T-helper 22 cell (primary cell): ENCODE measurements at places on chromosomes 4 and X.

DNA sequence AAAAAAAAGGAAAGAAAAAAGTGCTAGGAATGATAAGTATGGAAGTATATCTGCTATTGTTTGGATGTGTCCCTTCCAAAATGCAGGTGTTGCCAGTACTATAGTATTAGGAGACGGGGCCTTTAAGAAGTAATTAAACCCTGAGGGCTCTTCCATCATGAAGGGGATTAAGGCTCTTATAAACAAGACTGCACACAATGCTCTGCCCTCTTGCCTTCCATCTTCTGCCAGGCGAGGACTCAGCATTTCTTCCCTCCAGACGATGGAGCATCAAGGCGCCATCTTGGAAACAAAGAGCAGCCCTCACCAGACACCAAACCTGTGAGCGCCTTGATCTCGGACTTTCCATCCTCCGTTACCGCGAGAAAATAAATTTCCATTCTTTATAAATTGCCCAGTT, 120.1 kb upstream of the GPM6A start:
- DNase-seq, result no peak

GRCh38 chr4:128565565-128566186, 243.8 kb upstream of the JADE1 start:
- DNase-seq, result no peak

DNA sequence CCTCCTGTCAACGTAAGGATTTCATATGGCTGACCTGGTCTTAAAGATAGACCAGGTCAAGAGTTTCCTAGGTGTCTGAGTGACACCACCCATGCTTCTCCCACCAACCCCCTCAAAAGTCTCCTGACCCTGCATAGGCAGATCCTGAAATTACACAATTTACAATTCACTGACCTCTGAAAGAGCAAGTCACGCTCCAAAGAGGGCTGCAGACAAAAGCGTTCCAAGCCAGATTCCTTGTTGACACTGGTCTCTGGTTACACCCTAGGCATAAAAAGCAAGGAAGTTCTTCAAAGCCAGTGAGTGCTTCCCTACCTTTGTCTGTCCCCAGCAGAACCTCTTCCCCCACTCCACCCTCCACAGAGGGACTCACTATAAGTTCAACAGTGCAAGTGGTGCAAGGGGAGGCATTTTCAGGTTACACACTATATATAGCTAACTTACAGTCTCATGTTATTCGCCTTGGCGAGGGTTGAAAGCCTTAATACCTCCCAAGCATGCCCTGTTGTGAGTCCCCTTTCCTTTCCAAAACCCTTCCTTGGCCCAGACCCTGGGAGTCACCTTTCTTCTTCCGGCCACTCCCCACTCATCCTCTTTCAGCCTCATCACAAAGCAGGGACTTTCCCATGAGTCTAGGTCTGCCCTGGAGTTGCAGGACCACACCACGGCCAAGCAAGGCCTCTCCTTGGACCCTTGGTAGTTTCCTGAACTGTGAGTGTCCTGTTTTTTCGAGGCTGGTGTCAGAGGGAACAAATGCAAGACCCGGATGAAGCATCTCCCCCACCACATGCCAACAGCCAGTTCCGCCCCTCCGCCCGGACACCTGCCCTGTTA, 58.0 kb upstream of the KLF3 start:
- DNase-seq, result no peak

DNA sequence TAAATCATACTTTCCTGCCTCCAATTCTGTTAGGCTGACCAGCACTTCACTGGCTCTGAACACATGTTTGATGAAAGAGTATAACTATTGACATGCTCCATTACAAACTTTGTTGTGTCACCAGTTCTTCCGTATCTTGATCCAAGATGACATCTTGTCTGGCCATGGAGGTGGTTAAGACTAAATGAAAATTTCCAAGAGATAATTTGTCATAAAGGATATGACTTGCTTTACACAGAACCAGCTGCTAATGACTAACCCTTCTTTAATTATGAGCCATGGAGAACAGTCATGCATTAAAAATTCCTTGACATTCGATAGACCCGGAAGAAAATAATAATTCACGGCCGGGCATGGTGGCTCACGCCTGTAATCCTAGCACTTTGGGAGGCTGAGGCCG, 17.7 kb upstream of the N4BP2 start:
- no peak for DNase-seq

DNA sequence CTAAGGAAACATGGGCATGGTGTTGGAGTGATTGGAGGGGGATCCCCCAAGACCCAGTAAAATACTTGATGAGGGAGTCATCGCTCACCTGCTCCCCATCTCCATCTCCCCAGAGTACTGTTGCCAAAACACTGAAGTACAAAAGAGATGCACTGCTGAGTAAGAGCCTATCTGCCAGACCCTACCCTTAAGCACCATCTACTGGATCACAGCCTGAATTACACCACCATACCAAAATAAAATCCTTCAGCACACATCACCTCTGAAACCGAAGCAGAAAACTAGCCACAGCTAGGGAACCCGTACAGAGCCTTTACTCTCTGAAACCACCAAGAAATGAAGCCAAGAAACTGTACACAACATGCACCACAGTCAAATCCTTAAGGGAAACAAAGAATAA, 466.3 kb upstream of the ACTRT1 start:
- DNase-seq, result no peak

DNA sequence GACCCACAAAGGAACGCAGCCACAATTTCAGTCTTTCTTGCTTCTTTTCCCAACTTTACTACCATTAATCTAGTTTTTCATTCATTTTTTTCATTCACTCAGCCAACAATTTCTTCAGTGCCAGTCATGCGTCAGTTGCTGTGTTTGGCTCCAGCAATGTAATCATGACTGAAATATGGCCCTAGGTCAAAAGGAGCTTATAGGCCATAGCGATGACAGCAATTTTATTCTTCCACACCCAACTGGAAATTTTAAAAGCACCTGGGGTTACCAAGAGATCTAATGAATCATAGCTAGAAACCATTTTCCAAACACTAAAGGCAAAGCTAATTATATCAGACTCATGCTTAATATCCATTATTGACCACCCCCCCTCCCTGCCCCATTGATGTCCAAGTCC, 29.8 kb upstream of the C1QTNF7 start:
- no peak for DNase-seq

DNA sequence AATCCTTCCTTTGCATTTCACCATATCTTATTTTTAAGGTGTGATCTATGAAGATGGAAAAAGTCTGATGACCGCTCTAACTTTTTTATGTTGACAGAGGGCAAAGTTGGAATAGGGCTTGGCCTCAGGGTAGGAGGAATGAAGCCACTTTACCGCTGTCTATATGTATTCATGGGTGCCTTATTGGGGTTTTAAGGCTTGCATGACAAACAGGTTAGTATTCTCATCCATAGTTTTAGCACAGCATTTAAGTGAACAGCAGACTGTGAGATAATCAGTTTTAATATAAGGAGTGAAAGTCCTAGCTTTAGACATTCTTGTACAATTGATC, 81.7 kb upstream of the BMP2K start:
- DNase-seq, result no peak

DNA sequence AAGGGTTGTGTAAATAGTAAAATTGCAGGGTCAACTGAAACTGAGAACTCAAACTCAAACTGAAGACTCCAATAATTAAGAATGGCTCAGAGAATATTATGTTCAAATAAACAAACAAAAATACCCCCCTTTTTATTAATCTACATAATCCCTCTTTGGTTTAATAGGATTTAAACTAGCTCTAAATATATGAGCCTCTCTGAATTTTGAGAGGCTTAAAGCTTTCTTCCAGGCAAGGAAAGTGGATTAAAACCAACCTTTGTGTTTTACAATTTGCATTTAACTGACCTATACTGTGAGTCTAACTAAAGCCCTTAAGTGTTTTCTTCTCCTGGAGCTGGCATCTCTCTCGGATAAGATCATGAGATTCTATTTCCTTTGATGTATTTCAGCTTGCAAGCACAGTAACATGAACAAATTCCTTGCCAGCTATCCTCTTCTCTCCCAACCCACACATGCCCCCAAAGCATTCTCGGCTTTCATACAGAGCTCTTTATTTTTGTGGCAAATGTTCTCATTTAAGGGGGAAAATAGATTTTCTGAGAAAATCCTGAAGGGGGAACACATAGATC, 1310.8 kb upstream of the AGA start:
- DNase-seq, result no peak

DNA sequence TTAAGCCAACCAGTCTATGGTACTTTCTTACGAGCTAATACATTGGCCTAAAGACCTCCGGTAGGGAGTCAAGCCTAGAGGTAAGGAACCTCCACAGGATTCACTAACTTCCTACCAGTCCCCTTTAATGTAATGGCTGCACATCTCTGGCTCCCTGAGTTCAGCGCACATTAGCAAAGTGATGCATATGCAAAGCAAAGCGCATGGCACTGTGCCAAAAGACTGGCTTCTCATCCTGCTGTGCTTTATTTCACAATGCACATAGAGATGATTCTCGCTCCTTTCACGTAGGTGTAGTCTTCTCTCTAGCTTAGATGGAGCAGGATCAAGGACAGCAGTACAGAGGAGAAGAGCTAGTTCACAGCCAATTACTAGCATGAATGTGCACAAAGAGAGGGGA, 14.6 kb upstream of the CLTRN start:
- DNase-seq, result no peak

DNA sequence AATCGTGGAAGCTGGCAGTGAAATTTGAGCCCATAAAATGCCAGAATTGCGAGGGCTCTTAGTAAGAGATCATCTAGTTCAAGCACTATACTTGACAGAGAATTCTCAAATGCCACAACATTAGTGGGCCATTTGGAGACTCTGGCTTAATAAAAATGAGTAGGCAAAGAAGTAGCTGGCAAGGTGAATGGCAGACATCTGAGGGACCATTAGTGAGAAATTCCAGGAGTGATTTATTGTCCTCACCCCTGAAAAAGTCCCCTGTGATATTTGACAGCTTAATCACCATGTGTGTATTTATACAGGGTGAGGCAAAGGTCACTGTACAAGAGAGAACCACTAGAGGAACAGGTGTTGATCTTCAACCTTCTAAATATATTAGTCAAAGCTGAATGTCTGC, 207.5 kb downstream of the CHRDL1 start:
- no peak for DNase-seq

DNA sequence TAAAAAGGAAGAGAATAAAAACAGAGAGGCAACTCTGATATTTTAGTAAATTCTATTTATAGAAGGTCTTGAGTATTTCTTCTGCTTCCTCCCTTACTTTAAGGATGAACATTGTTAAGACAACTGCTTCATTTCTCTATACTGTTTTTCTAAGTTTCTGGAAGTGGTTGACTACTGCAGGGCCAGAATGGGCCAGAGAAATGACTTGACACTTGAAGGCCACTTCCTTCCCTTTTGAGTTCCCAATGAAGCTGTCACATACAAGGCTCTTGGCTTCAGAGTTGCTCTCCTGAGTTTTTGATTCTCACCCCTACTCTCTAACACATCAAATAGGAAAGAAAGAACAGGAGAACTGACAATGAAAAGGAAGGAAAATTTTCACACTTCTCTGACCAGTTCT, 37.6 kb downstream of the PKD2 start:
- no peak for DNase-seq

DNA sequence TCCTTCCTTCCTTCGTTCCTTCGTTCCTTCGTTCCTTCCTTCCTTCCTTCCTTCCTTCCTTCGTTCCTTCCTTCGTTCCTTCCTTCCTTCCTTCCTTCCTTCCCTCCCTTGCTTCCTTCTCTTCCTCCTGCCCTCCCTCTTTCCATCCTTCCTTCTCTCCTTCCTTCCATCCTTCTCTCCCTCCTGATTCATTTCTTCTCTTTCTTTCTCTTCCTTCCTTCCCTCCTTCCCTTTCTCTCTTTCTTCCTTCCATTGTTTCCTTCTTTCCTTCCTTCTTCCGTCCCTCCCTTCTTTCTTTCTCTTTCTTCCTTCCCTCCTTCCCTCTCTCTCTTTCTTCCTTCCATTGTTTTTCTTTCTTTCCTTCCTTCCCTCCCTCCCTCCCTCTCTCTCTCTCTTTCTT, 14.5 kb downstream of the CSF2RA start:
- DNase-seq, result no peak

- DNase-seq, result no peak
Measured at GRCh38 chr4:3483471-3483921, 20.4 kb downstream of the DOK7 start.

GRCh38 chr4:68744368-68744767, 71.4 kb upstream of the UGT2B10 start:
- DNase-seq, result no peak

GRCh38 chr4:4217113-4217512, 9.6 kb downstream of the OTOP1 start:
- DNase-seq, result no peak

DNA sequence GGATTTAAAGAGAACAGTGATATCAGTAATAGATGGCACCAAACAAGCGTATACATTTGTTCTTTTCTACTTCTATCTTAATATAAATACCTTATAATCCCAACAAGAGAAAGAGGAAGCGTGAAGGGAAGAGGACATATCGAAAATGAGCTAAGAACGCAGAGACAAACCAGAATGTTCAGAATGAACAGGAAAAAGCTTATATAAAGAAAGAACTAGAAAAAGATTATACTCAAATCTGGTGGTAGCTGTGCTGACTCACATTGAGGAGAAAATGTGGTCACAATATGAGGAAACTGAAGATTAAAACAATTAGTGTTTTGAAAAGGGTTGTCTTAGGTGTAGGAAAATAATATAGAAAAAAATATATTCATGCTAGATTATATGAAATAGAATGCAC, 2.0 kb upstream of the GPR34 start:
- DNase-seq, result no peak

DNA sequence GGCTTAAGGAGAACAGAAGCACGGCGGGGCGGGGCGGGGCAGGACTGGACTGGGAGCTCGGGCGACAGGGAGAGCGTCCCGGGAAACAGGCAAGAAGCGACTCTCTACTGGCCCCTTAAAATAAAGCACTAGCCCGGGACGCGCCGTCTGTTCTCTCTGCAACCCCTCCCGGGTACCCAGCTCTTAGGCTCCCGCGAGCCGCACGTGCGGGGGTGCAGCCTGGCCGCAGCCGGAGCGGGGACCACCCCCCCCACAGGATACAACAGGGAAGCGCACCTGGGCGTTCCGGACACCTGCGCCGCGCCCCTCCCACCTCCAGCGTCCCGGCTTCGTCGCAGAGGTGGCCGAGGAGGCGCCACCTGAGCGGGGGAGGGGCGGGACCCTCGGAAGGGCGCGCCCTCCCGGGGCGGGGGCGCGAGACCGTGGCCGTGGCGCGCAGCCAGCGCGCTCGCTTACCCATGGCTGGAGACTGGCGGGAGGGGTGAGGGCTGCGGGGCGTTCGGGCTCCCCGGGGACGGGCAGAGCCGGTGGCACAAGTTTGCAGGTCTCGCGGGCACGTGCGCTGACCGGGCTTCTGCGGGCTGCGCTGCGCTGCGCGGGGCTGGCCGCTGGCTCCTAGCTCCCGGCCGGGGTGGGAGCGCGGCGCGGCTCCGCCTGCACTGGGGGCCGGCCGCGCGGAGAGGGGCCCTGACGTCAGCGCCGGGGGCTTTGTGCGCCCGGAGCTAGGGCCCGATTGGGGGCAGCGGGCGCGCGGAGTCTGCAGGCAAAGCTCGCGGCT, 91.5 kb downstream of the GEMIN8 start:
- no peak for DNase-seq

DNA sequence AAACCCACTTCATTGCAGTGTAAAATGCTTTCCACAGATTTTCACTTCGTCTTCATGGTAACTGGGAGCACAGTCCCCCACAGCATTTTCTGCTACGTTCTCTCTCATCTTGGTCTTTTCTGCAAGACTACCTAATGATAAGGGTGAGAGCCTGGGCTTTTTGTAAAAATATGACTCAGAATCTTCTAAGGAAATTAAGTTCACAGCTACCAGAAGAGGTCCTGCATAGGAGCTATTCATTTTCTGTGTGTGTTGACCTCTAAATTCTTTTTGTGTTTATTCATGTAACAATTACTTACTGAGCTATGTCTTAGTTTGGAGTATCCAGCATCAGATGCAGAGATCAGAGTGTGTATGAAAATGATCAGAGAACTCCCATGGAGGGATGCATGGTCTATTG, 192.2 kb downstream of the CPEB2 start:
- DNase-seq, result no peak
